Stimulated activated CD4-positive, alpha-beta T cell treated with anti-CD3 and anti-CD28 coated beads, Interleukin-1b, Interleukin-23, amount 100 ng/mL, for 48 hours (primary cell): ENCODE measurements at places on chromosomes 16 and 17.

DNA sequence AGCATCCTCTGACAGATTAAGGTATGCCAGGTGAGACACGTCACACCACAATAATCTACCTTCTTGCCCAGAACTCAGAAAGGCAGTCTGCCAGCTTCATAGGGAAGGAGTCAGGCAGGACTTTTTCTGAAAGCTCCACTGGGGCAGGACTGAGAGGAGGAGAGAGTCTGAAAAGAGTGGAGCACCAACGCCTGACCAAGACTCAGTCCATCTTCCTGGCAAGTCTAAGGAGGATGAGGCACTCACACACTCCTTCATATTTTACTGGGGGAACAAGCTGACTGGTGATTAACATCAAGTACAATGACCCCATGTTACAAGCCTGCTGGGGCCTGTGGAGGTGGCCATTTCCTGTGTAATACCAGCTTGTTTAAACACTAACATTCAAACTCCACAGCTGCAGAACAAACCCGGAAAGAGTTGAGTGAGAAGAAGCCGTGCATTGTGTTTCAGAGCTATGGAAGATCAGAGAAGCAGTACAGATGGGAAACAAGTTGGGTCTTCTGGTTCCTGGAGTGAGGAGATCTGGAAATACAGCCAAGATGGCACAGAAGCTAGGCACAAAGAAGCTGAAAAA lies 122.4 kb downstream of the HIC1 start:
- DNase-seq: no peak

GRCh38 chr16:70589998-70590471 lies 56.3 kb upstream of the IL34 start:
- no peak for DNase-seq

- no peak for DNase-seq
Measured at GRCh38 chr16:84477661-84478060, 26.8 kb downstream of the MEAK7 start.

GRCh38 chr17:51402899-51403298 lies 142.6 kb downstream of the UTP18 start:
- no peak for DNase-seq

DNA sequence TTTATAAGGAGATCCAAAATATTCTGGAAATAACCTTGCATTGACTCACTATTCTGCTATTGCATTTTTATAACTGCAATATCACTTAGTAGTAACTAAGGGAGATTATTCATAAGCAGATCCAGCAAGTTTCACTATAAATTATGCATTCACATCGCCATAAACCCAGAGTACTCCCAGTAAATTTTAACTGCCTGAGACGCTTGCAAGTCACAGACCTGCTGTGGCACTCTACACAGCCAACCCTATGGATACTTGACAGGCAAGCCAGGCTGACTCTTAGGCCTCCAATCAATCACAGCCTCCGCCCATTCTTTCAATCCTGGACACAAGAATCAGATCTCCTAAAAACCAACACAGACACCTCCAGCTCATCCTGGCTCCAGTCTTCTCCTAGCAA lies 28.2 kb downstream of the USP31 start:
- no peak for DNase-seq
